NCI-H446 (cell line): ENCODE measurements at places on chromosomes 2 and 18.

DNA sequence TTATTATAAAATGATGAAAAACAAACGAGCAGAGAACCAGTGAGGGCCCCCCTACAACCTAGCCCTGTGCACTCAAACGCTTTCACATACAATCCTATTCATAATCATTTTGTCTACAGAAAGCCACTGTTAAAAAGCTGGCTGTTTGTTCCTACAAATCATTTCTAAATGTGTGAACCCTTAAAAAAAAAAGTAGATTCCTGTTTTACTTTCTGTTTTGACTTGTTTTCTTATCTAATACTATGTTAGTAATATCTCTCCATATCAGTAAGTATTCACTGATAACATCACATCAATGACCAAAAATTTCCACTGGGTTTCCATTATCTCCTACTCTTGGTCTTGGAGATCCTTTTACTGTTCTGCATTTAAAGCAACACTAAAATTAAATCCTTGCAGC lies 128.8 kb upstream of the TTC39C start:
- no peak for DNase-seq

GRCh38 chr18:3692113-3692621 lies 242.2 kb downstream of the TGIF1 start:
- DNase-seq, result no peak

- no peak for DNase-seq
These were observed 91.3 kb downstream of the EPHA4 start for GRCh38 chr2:221480821-221481220.

DNA sequence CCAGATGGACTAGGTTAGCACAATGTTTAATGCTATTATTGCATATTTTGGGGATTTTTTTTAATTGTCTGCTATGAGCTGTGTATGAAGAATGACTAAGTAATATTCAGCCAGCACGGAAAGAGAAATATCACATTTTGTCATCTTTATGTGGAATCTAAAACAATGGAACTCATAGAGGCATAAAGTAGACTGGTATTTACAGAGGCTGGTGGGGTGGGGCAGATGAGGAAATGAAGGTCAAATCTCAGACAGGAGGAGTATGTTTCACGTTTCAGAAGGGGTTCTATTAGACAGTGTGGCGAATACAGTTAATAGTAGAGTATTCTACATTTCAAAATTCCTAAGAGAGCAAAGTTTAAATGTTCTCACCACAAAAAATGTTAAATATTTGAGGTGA lies 4.7 kb downstream of the CDH19 start:
- no peak for DNase-seq

GRCh38 chr18:71293322-71293721 lies 1004.5 kb downstream of the SOCS6 start:
- DNase-seq, result no peak

DNA sequence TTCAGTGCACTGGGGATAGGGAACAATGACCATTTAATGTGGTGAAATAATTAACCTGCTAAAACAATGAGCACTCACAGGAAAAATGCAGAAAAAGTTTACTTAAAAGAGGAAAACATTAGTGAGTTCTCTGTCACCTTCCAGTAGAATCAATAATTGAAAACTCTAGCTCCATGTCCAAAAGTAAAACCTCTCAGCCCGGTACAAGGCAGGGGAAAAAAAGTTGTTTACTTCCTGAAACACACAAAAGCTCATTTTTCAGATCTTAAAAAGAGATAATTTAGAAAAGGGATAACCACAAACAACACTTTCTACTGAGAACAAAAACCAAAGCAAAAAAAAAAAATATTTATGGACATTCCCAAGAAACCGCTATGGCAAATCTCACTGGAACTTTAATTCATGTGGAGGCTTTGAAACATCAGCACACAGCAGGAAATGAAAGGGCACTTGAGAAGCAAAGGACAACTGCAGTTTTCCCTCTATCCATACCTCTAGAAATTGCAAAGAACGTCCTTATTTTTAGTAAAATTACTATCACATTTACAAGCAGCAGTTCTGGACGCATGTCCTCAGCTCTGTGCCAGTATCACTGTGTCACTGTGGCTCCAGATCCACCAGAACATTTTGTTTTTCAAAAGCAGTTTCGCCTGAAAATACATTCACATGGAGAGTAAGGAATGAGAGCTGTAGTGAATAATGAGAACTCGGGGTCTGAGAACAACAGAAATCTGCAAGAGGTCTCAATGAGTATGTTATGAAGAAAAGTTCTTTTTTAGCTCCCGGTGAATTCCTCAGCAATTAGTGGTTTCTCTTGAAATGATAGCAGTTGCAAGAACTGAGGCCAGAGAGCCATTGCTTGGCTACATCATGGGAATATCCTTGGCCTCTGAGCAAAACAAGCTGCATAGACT lies 44.7 kb upstream of the DNAH7 start:
- DNase-seq, result no peak

- no peak for DNase-seq
These were observed 31.0 kb downstream of the SNORC start for GRCh38 chr2:232900811-232901735.

- no peak for DNase-seq
These were observed 53.5 kb upstream of the ASAP2 start for GRCh38 chr2:9152975-9153642.

- peak; percentile 28 for DNase-seq
These were observed 326.1 kb downstream of the PARD3B start for GRCh38 chr2:204871231-204871953.

DNA sequence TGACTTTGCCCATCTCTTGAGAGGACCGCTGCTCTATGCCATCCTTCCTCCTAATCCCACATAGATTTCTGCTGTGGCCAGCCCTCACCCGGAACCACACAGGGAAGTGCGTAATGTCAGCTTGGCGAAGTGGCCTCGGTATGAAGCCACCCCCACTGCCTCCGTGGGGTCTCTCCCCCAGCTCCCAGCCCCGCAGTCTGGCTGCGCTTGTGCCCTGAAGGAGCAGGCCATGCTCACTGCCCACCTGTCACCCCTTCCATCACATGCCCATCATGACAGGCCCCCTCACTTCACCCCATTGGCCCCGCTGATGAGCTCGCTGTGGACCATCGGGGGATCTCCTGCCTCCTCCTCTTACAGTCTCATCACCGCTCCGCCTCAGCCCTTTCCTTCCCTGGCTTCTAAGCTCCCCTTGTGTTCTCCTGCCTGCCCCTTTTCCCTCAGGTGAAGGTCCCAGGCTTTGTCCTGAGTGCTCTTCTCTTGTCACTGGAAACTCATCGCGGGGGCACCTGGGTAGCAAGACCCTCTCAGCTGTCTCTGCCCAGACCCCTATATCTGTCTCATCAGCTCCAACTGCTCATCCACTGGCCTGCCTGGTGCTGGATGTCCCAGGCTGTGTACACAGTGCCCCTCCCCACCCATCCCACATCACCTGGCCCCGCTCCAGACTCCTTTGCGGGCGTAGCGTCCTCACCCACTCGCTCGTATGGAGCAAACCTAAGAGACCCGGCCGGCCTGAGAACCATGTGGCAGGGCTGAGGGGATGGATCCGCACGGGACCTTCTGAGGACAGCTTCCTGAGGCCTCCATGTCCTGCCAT lies 81.7 kb downstream of the GLI2 start:
- DNase-seq, result no peak

DNA sequence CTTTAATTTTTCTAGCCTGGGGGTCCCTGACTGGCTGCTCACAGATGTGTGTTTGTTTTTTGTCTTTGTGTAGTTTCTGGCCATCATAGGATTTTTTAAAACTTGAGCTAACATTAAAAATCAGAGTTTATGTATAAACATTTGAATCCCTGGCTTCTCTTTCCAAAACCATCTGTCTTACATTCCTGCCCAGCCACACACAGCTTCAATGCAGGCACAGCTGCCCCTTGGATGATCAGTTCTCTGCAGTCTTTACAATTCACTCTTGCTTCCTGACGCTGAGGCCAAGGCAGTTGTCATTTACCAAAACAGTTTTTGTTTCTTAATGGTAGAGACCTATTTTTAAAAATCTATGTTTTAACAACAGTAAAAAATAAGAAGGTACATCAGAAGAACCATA lies 169.2 kb upstream of the LRRTM1 start:
- no peak for DNase-seq

DNA sequence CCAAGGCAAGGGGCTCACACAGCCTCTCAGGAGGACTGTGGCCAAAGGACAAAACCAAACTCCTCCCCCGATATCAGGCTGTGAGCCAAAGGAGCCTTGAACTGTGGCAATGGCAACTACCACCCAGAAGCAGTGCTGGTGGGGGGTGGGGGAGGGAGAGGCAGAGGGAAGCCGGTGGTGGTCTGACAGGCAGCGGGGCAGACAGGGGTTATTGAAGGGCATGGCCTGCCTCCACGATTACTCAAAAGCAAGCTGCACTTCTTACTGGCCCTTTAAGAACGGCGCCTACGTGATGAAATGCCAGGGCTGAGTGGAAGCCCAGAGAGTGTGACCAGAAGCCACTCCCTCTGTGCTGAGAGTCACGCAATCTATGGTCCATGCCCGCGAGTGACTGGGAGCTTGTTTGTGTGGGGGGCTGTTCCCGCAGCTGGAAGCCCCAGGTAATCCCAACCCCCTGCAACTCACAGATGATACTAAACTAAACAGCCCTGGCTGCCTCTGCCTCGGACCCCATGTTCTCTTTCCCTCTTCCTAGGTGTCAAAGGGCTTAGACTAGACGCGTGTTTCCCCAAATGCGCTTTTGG lies 128.2 kb upstream of the CXCR4 start:
- no peak for DNase-seq

DNA sequence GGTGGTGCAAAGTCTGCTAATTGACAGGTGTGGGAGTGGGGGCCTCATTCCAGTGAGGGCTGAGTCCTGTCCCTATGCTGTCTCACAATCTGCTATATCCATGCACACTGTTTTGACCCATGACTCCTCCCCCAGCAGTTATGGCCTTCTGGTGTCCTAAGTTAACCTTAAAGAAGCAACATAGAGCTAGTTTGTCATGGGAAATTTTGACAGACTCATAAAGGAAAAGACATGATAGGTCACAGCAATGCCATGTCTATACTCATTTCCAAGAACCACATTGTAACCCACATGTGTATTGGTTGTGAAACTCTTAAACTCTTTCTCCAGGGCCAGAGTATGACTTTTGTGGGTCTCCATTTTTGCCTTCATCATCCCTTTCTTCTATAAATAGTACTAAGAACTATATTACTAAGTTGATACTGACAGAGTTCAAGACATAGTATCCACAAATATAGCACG lies 78.2 kb upstream of the SLC1A4 start:
- DNase-seq, result no peak

GRCh38 chr2:37767959-37768925 lies 96.8 kb upstream of the CDC42EP3 start:
- no peak for DNase-seq

DNA sequence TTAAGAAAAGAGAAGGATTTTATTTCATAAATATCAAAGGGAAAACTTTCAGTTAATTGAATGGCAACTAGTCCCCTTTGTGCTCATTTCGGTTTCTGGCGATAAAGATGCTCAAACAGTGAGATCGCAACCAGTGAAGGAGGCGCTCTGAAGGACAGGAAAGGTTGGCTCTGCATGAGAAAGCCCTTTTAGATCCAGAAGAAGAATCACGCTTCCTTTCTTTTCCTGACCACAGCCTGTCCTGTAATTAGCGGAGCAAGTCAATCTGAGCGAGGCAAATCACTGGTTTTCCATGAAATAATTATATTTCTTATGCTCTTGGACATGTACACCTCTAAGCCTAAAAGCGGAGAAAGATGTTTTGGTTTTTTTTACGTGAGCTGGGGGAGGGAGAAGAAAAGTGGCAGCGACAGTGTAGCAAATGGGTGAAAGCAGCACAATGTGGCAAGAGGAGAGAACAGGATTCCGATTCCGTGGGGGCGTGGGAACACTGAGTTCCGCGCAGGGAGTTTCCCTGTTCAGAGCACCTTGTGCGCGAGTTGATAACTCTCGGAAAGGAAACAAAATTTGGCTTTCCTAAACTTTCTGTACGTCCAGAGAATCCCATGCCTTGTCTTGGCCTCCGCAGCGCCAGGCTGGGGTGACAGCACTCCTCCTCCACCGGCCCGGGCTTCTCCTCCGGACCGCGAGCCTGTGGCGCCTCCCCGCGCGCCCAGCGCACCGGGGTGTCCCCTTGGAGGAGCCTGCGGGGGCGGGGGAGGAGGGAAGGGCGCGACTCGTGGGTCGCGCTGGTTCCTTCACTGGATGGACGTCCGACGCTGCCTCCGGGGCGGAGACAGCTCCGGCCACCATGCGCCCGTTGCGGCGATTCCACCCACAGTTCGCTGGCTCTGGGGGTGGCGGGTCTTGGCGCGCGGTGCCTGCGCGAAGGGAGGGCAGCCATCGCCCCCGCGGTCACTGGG lies 620 bp upstream of the SLC9A2 start:
- DNase-seq, result no peak

DNA sequence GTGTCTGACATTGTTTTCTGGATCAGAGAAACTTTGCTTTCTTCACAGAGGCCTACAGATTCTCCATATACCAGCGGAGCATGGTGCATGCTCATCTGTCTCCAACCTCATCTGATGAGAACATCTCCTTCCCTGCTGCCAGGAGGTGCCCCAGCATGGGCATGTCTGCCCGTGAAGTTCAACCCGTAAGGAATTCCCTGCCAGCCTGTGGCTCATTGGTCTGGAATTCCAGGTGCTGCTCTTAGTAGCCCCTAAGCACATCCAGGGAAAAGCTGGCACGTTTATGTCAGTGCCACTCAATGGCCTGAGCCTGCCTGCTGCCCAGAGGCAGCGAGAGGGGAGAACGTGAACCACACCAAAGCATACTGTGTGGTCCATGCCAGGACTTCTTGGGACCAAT lies 1.7 kb upstream of the SP100 start:
- no peak for DNase-seq

DNA sequence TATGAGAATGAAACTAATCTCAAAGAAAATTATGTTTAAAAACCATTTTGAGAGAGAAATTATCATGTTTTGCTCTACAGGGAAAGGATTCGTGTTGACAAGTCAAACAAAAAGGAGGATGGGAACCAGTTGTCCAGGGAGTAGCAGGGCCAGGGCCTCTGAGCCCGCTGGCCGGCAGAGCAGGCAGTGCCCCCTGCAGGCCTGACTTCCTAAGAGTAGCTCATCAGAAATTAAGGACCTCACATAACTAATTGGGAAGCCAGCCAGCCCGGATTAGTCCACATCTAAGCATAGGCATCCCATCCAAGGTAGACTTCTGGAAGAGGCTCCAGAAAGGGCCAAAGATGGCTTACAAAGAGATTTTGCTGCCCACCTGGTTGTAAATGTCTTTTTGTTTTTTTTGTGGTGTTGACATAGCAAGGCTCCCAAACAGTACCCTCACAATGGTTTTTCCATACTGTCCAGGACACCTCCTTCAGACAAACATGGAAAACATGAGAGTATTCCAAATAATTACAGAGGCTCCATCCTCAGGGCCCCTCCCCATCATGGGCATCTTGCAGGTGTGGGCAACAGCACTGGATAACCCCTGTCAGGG lies 241.2 kb upstream of the TANK start:
- DNase-seq, result peak; percentile 21

GRCh38 chr18:45355944-45356520 lies 259.2 kb upstream of the SLC14A2 start:
- no peak for DNase-seq
